ENCODE measurements at places on chromosomes 2 and 18.

DNA sequence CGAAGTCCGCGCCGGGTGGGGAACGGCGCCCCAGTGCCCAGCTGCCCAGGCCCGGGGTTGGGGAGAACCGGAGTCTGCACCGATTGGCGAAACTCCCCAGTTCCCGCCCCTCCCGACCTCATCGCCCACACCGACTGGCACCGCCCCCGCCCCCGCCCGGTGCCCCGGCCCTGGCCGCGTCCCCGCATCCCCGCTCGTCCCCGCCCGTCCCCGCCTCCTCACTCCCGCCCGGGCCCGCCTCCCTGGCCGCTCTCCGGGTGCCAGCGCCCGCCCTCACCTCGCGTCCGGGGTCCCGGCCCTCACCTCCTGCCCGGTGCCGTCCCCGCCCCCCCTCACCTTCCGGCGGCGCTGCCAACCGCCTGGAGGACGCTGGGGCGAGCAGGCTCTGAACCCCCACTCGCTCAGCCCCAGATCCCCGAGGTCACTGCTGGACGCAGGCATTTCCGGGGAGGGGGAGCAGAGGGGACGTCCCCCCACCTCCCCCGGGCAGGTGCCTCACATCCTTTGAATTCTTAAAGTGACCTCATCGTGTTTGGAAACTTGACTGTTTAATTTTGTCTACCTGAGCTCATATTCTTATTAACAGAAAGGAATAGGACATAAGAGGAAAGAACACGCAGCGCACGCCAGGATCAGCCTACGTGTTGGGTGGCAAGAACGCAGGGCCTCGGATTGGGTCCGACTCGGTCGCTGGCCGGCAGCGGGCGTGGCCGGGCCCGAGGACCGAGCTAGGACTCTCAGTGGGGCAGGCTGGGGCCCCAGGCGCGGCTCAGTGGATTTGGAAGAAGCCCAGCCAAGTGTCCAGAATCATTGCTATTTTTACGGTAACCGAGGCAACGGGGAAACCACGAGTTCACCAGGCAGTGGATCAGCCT lies at the start of gene FAM110C:
Gene FAM110C (minus strand): TSS at position 35 of the 875 bp plus-strand sequence. CDS start 120 bp downstream, outside the sequence.
- no peak for DNase-seq

GRCh38 chr2:36676364-36676763 lies 20.1 kb upstream of the VIT start:
- no peak for DNase-seq

- DNase-seq: no peak
Measured at GRCh38 chr2:200471324-200471848, 38.5 kb downstream of the KCTD18 start.

DNA sequence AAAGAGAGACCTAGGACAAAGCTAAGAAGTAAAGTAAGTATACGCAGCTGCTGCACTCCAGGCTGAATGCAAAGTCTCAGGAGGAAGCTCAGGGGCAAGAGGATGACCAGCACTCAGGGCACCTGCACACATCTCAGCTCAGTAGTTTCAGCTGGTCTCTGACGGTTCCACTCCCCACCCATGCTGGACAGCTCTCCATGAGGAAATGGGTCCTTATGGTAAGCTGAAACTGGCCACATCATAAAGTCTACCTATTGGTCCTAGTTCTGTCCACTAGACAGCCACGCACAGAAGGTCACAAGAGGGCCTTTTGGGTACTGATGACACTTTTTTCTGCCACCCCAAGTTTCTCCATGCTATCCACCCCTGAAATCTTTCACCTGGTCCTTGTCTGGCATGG lies 215.3 kb downstream of the TTC32 start:
- DNase-seq: no peak

DNA sequence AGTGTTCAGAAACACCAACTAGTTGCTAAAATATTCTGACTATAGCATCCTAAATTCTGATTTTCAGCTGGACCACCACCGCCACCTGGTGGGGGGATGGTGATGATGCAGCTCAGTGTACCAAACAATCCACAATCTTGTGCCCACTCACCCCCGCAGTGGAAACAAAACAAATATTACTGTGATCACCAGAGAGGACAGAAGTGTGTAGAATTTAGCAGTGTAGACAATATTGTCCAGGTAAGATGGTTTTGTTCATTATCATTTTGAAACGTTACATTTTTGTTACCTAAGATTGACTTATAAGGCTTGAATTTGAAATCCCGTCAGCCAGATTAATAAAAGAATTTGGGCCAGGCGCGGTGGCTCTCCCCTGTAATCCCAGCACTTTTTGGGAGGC lies 31.7 kb upstream of the UBXN4 start:
- no peak for DNase-seq

DNA sequence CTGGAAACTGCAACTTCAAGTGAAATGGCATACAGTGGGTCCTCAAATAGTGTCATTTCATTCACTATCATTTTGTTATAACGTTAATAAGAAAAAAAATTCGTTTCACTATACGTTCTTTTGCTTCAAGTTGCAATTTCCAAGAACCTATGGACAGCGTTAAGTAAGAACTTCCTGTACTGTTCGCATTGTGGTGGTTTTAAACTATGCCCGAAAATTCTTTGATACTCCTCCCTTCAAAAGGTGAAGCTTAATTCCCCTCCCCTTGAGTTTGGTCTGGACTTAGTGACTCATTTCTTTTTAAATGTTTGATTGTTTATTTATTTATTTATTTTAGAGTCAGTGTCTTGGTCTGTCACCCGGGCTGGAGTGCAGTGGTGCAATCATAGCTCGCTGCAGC lies 20.7 kb downstream of the GNLY start:
- no peak for DNase-seq

DNA sequence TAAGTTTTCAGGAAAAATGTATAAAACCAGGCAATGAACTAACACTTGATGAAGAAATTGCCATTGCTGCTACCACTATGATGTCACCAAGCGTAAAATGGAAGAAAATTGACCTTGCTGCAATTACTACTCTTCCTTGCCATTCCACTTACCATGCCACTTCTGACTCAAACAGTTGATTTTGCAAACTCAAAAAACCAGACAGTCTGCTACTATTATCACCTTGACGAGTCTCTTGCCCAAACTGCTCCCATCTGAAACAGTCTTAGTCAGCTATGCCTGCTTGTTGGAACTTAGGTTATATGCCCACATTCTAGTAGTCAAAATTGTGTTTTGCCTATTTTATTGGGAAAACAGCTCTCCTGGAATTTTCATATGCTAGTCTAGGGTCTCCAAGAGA lies 71.9 kb upstream of the SLC9A2 start:
- DNase-seq: no peak

GRCh38 chr2:62897187-62897827 lies 153.3 kb upstream of the OTX1 start:
- DNase-seq: no peak

GRCh38 chr2:19228181-19228593 lies 130.2 kb downstream of the OSR1 start:
- DNase-seq: peak; percentile 93

- DNase-seq: no peak
Measured at GRCh38 chr2:27117995-27118524, 868 bp downstream of the CGREF1 start.

- no peak for DNase-seq
Measured at GRCh38 chr2:217742841-217743240, 260.0 kb downstream of the TNS1 start.

- DNase-seq: peak; percentile 36
Measured at GRCh38 chr2:95300450-95300849, 3.3 kb downstream of the KCNIP3 start.

- no peak for DNase-seq
Measured at GRCh38 chr2:128512379-128513115, 193.9 kb upstream of the HS6ST1 start.

All from DMS 273 treated with DMSO at 0.1 percent for 48 hours (cell line).